NCI-H2227 treated with DMSO at 0.1 percent for 48 hours (cell line): ENCODE measurements at places on chromosomes 12 and 14.

DNA sequence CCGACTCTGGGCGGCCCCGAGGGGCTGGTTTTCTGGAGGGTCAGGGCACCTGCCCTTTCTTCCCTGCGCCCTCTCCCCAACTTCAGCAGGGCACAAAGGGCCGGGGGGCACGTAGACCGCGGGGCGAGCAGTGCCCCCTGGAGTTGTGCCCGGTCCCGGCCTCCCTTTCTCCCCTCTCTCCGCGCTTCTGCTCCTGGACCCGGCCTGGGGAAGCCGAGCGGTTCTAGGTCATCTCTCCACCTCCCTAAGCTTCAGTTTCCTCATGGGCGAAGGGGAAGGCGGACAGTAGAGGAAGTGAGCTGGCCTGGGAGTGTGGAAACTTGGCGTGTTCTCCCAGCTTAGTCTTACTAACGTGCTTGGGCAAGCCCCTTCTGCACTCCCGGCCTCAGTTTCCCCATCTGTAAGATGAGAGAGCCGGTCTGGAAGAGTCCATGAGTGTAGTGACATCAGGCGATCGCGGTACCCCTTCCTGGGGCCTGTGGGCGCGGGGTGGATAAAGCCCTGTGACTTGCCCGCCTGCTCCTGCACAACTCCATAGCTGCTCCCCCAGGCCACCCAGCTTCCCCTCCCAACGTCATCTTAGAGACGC is 158.6 kb upstream of the PARP11 start:
- DNase-seq, result no peak

- no peak for DNase-seq
These were observed 8.9 kb downstream of the SLC7A8 start for GRCh38 chr14:23174296-23175184.

GRCh38 chr12:86513226-86513625 is 257.0 kb upstream of the MGAT4C start:
- DNase-seq, result no peak

DNA sequence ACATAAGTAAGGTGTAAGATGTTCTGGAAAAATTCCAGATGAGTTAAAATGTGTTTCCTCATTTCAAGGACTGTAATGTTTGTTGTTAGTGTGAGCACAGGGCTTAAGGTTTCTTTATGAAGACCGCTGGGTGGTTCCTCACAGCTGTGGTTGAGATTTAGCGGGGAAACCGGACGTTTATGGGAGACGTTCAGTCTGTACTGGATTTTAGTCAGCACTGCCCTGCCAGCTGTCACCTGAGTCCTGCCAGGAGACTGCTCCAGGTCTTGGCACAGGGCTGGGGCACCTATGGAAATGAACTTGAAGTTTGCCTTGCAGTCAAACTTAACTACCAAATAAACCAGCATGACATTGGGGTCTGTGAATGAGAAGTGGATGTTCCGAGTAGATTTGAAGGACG is 555.2 kb downstream of the DIO2 start:
- no peak for DNase-seq

- DNase-seq, result no peak
These were observed 3.0 kb downstream of the ETV6 start for GRCh38 chr12:11652351-11653040.

DNA sequence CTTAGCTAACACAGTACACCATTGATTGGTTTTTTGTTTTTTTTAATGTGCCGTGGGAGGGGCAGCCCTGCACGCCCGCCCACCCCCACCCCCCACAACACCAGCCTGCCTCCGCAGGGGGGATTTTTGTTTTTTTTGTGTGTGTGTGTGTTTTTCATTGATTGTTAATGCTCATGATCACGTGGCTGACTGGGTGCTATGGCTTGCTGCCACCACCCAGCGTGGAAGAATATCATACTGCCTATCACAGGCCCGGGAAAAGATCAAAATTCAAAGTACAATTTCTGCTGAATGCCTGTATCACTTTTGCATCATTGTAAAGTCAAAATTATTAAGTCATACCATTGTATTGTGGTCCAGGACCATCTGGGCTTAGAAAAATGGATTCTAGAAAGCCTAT is 8.3 kb downstream of the RESF1 start:
- no peak for DNase-seq

DNA sequence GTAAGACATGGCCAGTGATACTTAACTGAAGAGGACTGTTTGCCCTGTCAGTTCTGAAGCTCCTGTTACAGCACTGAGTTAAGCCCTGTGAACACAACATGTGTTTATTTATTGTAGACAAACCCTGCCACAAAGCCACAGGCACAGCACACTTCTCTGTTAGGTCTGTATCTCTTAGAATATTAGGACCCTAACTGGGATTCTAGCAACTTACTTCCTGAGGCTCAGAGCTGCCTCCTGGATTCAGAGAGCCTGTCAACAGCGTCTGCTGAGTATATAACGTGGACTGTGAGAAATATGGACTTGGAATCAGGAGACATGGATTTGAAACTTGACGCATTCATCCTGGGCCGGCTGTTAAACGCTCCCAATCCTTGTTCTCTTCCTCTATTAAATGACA is 135.0 kb upstream of the HIF1A start:
- DNase-seq, result no peak

DNA sequence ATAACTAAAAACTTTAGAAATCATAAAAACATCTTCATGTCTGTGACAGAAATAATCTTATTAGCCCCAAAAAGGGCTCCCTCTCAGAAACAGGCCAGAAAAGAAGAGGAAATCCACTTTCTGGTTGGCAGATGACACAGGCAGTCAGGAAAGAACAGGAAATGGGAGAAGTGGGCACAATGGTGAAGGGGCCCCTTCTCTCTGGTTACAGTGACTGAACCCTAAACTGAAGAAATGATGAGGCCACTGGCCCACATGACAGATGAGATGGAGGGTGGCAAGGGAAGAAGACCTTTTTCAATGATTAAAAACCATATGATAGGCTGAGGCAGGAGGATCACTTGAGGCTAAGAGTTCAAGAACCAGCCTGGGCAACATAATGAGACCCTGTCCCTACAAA is 21.1 kb downstream of the TCTN1 start:
- DNase-seq, result no peak

- no peak for DNase-seq
These were observed 453.7 kb upstream of the RGS6 start for GRCh38 chr14:71478542-71478941.

- DNase-seq, result peak; percentile 70
These were observed 595 bp upstream of the METAP2 start for GRCh38 chr12:95473231-95473883.

DNA sequence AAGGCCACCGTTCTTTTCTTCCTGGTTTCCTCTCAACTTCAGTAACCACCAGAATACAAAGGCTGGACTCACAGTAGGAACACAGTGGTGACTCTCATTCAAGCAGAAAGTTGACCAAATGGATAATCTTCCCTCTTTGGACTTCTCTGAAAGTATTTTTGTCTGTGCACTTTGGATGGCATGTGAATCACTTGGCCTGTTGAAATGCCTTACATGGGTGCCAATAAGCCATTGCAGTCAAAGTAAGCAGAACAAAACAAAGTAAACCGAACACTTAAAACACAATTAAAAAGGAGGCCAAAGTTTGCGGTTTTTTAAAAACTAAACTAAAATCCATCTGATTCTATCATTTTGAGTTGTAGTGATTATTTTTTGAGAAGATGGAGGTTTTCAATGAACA is 370.1 kb upstream of the DDHD1 start:
- DNase-seq, result no peak

DNA sequence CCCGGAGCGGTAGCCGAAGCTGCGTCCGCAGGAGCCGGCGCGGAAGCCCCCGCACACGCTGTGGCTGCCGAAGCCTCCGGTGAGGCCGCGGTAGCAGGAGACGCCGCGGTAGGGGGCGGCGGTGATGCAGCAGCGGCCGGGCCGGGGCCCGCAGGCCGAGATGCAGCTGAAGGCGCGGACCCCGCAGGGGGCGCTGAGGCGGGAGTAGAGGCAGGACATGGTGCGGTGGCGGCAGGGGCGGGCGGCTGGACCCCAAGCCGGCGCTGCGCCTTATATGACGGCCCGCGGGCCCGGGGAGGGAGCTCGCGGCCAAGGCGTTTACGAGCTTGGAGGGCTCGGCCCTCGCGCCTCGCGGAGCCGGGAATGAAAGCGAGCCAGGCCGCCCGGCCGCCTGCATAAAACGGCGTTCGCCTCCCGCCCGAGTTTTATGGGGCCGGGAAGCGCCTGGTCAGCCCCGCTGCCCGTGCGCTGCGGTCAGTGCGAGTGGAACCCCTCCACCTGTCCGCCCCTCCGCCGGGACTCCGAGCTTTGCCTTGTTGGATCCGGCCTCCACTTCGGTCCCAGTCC is 16.0 kb upstream of the KRT86 start:
- no peak for DNase-seq

- no peak for DNase-seq
These were observed 105.4 kb upstream of the HIF1A start for GRCh38 chr14:61589691-61590581.

- no peak for DNase-seq
These were observed 103.4 kb upstream of the KITLG start for GRCh38 chr12:88683628-88684027.

DNA sequence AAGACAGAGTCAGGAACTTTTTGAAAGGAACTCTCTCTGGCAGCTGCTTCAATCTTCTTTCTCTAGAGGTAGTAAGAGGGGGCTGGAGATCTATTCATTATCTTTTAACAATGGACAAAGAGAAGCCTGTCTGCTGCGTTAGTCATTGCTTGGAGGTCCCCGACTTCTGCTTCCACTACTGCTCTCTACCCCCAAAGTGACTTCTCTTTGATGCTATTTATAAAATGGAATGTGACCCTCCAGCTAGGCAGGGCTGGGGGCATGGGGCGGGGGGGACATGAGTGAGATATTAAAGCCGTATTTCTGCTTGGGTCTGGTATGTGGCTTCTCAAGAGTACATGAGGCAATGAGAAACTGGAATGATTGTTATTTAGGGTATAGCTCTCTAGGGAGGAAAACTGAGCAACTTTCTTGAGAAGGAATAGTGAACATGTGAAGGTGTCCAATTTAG is 41.4 kb upstream of the NUDT4 start:
- DNase-seq, result no peak

- no peak for DNase-seq
These were observed 50.0 kb downstream of the FOS start for GRCh38 chr14:75328558-75329155.

- DNase-seq, result no peak
These were observed 15.2 kb downstream of the SCNN1A start for GRCh38 chr12:6360080-6360571.

DNA sequence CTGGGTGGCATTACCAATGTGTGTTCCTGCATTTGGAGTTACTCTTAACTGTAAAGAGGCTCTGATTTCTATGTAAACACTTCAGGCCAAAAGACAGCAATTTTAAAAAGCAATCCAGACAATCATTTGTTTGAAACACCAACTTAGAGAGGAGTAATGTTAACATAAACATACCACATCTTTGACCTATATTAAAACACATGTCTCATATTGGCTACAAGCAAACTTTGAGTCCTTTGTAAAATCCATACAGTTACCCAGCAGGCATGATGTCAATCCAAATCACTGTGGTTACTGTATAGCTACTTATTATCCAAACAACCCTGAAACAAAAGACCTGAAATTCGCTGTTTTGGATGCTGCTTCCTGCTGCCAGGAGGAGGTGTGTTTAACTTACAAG is 7.5 kb upstream of the G2E3 start:
- DNase-seq, result peak; percentile 53

DNA sequence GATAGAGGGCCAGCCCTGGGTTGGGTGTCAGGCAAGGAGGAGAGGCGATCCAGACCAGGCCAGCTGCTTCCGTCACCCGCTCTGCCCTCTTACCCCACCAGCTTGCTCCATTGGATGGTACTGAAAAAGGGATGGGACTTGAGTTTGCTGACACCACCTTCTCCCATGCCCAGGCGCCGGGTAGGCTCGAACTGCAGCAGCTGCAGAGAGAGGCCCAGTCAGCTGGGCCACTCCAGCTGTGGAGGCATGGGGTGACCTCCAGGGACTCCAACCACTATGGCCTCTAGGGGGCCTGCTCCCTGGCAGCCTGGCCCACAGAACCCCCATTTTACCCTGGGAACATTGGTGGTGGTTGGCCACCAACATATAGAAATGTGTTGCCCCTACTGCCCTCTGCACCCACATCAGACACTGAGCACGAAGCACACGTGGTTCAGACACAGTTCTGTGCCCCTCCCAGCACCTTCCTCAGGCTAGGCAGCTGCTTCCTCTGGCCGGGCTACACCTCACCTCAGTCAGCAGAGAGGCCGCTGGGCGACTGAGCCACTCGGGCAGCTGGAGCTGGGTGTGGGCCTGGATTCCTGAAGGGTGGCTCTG is 16.0 kb downstream of the RPS6KL1 start:
- DNase-seq, result no peak

- DNase-seq, result no peak
These were observed 151.8 kb upstream of the HMGA2 start for GRCh38 chr12:65672441-65672840.

- no peak for DNase-seq
These were observed 70.9 kb downstream of the VWF start for GRCh38 chr12:6053541-6053940.

GRCh38 chr12:1691123-1692007 is 495 bp downstream of the ADIPOR2 start:
- DNase-seq, result no peak
